ENCODE measurements at places on chromosomes 3 and 15. TPM values are rescaled to one million over a fixed set of nuclear protein-coding genes. Genes with fewer than 3 reads are reported as not detected.

LIPH gene
- not detected for total RNA-seq

DNA sequence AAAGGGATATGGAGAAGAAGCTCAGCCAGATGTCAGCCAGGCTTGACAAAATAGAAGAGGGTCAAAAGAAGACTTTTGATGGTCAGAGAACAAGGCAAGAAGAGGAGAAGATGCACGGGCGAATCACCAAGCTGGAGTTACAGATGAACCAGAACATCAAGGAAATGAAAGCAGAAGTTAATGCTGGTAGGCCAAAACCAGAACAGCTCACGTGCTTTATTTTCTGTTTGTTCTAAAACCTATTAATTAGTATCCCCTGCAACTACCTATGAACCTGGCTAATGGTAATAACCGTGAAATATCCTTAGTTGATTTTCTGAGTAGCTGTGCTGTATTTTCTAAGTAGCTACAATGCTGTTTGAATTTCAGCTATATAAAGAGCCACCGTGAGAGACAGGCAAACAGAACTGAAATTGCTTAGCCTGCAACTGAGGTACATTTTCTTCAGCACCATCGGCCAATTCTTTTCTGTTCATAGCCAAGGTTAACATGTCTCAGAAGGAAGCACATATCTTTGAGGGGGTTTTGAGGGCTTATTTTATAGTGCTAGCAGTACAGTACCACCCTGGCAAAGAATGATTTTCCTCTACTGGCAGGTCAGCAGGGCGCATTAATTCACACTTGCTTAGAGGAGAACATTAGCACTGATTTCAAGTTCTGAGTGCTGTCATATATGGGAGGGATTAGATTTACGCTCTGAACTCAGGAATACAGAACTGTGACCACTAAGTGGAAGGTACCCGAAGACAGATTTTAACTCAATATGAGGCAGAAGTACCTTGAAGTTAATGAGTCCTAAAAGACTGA, 78.9 kb downstream of the FAM81A start:
- no peak for DNase-seq

GRCh38 chr15:89652131-89652530, 3.1 kb downstream of the KIF7 start:
- DNase-seq, result no peak

- no peak for DNase-seq
Observed at GRCh38 chr15:82081914-82082762, 36.3 kb upstream of the MEX3B start.

All from naive thymus-derived CD4-positive, alpha-beta T cell (primary cell).